ENCODE measurements at places on chromosomes 7 and 10.

DNA sequence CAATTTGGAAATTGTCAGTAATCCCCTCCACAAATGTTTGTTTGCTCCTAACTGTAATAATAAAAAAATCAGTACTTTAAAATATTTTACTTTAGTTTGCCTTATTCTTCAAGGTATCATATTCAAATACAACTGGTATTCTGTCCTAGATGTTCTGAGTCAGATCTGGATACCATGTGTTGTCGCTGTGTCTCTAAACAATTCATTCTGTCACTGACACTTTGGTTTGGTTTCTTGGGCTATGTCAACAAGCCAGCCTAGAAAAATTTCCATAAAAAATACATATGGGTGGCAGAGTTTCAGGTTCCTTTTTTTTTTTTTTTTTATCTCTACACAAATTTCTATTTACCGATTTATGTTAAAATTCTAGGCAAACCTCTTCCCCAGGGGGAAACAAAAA lies 33.2 kb upstream of the SEMA3D start:
- DNase-seq = no peak

DNA sequence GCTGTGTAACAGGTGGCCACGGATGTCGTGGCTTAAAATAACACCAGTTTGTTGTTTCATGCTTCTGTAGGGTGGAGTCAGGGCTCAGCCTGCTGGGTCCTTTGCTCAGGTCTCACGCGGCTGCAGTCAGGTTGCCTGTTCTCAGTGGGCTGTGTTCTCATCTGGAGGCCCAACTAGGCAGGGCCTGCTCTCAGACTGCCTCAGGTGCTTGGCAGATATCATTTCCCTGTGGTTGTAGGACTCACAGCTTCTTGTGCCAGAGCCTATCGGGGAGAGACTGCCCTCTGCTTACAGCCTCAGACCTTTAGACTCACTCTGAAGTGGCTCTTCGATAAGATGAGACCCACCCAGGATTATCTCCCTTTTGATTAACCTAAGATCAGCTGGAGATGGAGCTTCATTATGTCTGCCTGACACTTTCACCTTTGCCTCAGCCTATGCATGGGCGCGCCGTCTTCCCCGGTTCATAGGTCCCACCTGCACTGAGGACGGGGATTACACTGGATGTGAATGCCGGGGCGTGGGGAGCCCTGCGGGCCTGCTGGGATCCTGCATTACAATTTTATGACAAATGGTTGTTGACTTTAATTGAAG lies 55.3 kb downstream of the INPP5A start:
- DNase-seq = no peak

DNA sequence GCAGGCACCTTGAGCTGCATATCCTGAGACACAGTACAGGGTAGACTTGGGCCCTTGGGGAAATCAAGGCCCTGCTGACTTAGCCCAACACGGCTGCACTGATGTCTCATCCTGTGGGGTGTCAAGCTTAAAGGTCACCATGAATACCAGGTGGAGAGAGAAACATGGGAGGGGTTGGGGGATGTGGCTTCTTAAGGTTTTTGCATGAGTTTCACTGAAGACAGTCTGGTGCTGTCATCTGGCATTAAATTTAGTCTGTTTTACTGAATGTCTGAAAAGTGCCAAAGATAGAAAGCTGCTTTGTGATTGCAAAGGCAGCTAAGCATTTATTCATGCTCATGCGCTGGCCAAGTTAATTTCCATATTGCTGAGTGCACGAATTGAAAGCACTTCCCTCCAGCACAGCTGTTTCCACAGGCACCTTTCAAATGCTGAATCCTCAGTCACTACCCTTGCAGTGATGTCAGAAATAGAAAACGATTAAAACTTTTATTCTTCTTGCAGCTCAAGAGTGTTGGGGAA lies 102.1 kb downstream of the OSBPL3 start:
- peak; percentile 6 for DNase-seq

DNA sequence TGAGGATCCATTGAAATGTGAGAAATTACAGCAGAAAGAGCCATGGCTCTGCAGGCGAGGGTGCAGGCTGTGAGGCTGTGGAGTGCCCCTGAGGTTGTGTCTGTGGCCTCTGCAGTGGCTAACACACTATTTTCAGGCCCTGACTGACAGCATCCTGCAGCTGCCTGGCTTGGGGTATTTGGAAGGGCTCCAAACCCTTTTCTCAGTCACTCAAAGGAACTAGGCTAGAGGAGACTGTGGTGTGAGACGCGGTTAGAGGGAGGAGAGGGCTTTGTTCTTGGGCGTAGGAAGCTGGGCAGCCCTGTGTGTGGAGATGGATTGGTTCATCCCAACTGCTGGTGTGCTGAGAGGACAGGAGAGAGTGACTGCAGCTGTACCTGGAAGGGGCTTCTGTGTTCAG lies 134.9 kb downstream of the RAMP3 start:
- DNase-seq = no peak

DNA sequence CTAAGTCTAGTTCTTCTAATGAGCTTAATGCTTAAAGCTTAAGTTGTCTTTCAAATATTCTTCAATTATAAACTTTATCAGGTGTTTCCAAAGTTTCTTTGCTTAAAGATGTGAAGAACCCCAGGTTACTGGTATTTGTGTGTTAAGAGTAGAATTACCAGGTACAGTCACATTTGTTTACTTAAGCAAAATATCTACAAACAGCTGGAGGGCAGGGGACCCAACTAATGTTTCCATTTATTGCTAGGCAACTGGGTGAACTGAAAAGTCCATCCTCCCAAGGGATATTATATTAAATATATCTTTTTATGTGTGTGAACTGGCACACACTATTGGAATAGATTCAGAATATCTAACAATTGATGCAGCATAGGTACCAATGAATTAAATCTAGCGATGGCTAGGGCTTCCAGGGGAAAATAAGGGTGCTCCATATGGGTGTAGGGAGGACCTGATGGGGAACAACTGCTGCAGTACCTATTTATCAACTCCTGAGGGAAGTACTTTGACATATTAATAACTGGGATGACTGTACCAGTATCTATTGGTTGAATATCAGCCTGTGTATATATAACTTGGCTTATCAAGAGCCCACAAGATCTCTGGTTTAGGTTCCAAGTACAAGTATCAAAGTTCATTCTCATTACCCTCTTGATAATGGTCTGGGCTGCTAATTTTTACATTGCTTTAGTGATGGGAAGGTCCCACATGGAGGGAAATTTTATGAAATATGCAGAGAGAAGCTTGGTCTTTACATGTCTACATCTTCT lies 10.3 kb upstream of the AGR3 start:
- DNase-seq = no peak

All from stimulated activated CD4-positive, alpha-beta T cell treated with anti-CD3 and anti-CD28 coated beads, Interleukin-4, amount 100 ng/mL, for 4 hours (primary cell).